ENCODE measurements at places on chromosomes 2 and 18. TPM values are rescaled to one million over a fixed set of nuclear protein-coding genes. Genes with fewer than 3 reads are reported as not detected.

DNA sequence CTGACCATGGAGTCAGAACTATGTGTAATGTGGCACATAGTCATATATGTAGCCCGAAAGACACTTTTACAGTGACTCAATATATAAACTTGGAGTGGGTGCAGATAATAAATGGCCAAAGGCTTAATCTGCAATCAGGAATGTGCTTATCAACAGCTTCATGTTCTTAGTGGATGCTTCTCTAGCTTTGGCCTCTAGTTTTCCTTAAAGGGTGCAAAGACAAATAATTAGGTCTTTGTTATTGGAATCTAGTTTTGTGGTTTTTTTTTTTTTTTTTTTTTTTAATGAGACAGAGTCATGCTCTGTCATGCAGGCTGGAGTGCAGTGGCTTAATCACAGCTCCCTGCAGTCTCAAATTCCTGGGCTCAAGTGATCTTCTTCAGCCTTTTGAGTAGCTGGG lies 625.6 kb downstream of the EPHA4 start:
- no peak overlapping the region for H3K4me3 ChIP-seq
- no peak for DNase-seq
- H3K4me1 ChIP-seq = no peaks in the 10 kb centered on the region

- no peak for DNase-seq
- no peaks in the 10 kb centered on the region for H3K4me1 ChIP-seq
- no peak overlapping the region for H3K27ac ChIP-seq
- no peak overlapping the region for H3K4me3 ChIP-seq
Observed at GRCh38 chr2:98334439-98335078, 11.7 kb upstream of the CNGA3 start.

DNA sequence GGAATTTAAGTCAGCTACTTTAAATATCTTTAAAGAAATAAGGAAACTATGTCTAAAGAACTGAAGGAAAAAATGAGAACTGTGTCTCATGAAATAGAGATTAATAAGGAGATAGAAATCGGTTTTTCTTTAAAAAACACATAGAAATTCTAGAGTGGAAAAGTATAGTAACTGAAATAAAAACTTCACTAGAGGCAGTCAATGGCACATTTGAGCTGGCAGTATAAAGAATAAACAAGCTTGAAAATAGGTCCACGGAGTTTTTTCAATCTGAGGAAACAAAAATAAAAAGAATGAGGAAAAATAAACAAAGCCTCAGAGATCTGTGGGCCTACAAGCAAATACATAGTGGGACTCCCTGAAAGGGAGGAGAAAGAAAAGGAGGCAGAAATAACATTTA lies 127.5 kb downstream of the TWIST2 start:
- H3K36me3 ChIP-seq = no peaks in the 10 kb centered on the region
- peaks cover 4% of the 10 kb centered on the region for H3K27me3 ChIP-seq
- no peaks in the 10 kb centered on the region for H3K4me1 ChIP-seq

GRCh38 chr2:1459727-1460126 lies 46.5 kb downstream of the TPO start:
- no peak overlapping the region for H3K4me3 ChIP-seq
- H3K4me1 ChIP-seq = no peaks in the 10 kb centered on the region
- DNase-seq = no peak
- H3K36me3 ChIP-seq = no peaks in the 10 kb centered on the region
- H3K27ac ChIP-seq = no peak overlapping the region

- DNase-seq = no peak
- no peaks in the 10 kb centered on the region for H3K36me3 ChIP-seq
- no peaks in the 10 kb centered on the region for H3K27me3 ChIP-seq
- H3K4me3 ChIP-seq = no peak overlapping the region
Observed at GRCh38 chr2:27803046-27803445, 31.5 kb downstream of the MRPL33 start.

GRCh38 chr2:95041060-95041823 lies 15.7 kb downstream of the MAL start:
- H3K27ac ChIP-seq = no peak overlapping the region
- H3K36me3 ChIP-seq = peaks cover 9% of the 10 kb centered on the region
- peaks cover 4% of the 10 kb centered on the region for H3K4me1 ChIP-seq
- H3K27me3 ChIP-seq = peaks cover 6% of the 10 kb centered on the region
- no peak overlapping the region for H3K4me3 ChIP-seq

GRCh38 chr2:176063958-176064357 lies 19.8 kb downstream of the EVX2 start:
- no peak overlapping the region for H3K27ac ChIP-seq
- peaks cover 36% of the 10 kb centered on the region for H3K27me3 ChIP-seq
- no peak for DNase-seq
- peaks cover 13% of the 10 kb centered on the region for H3K4me1 ChIP-seq
- H3K4me3 ChIP-seq = no peak overlapping the region

DNA sequence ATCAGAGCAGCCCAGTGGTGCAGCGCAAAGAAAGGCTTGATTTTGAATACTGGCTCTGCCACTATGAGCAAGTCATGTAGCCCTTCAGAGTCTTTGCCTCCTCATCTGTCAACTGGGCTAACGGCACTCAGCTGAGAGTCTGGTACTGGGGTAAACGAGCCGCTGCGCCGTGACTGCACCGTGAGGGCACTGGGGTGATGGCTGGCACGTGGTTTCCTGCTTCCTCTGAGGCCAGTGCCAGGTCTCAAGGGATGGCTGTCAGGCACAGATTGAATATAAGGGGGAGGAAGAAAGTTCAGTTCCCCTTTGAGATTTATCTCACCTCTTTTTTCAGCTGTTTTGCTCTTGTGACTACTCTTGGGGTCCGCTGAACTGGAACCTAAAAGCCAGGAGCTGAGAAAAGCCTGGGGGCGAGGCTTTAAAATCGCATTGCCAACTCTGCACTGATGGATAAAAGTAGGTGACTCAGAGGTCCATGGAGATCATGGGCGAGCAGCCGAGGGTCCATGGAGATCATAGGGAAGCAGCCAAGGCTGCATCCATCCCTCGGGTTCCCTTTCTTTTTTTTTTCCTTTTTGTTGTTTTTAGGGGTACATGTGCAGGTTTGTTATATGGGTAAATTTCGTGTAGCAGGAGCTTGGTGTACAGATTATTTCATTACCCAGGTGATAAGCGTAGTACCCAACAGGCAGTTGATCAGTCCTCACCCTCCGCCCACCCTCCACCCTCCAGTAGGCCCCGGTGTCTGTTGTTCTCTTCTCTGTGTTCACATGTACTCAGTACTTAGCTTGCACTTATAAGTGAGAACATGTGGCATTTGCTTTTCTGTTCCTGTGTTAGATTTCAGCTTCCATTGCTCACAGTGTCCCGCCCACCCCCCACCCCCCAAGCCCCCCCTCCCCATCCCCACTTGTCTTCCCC lies 114.3 kb downstream of the SPP2 start:
- H3K4me3 ChIP-seq = no peak overlapping the region
- H3K4me1 ChIP-seq = peaks cover 19% of the 10 kb centered on the region
- no peaks in the 10 kb centered on the region for H3K36me3 ChIP-seq
- DNase-seq = peak; percentile 36

DNA sequence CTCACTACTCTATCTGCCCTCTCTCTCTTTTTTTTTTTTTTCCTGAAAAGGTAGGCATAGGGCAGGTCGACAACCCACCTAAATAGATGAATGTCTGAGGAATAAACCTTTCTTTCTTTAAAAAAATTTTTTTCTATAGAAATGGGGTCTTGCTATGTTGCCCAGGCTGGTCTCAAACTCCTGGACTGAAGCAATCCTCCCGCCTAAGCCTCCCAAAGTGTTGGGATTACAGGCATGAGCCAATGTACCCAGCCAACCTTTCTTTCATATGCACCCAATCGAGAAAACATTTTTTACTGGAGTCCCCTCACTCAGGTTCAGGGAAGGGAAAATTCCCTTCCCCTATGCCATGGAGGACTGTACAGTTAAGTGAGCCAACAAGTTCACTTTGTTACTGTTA lies 31.0 kb downstream of the CFAP210 start:
- H3K4me1 ChIP-seq = no peaks in the 10 kb centered on the region
- no peak overlapping the region for H3K4me3 ChIP-seq
- no peak overlapping the region for H3K27ac ChIP-seq
- DNase-seq = no peak

DNA sequence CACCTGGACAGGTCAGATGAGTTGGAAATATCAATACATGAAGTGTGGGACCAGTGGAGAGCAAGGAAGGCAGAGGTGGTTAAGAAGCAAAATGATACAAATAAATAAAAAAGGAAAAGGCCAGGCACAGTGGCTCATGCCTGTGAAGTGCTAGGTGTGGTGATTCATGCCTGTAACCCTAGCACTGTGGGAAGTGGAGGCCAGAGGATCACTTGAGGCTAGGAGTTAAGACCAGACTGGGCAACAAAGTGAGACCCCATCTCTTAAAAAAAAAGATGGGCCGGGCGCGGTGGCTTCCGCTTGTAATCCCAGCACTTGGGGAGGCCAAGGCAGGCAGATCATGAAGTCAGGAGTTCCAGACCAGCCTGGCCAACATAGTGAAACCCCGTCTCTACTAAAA lies 2.9 kb downstream of the STON1 start:
- DNase-seq = no peak
- H3K4me1 ChIP-seq = peaks cover 14% of the 10 kb centered on the region
- H3K4me3 ChIP-seq = no peak overlapping the region
- H3K36me3 ChIP-seq = no peaks in the 10 kb centered on the region
- H3K27ac ChIP-seq = no peak overlapping the region

- H3K4me1 ChIP-seq = no peaks in the 10 kb centered on the region
- H3K36me3 ChIP-seq = no peaks in the 10 kb centered on the region
- H3K27me3 ChIP-seq = no peaks in the 10 kb centered on the region
- no peak overlapping the region for H3K4me3 ChIP-seq
- no peak for DNase-seq
Observed at GRCh38 chr18:7329016-7329415, 98.1 kb downstream of the LRRC30 start.

- no peak overlapping the region for H3K4me3 ChIP-seq
- H3K4me1 ChIP-seq = no peaks in the 10 kb centered on the region
- no peaks in the 10 kb centered on the region for H3K36me3 ChIP-seq
- H3K27ac ChIP-seq = no peak overlapping the region
- no peak for DNase-seq
- no peaks in the 10 kb centered on the region for H3K27me3 ChIP-seq
Observed at GRCh38 chr2:103669531-103669930, 907.7 kb downstream of the TMEM182 start.

DNA sequence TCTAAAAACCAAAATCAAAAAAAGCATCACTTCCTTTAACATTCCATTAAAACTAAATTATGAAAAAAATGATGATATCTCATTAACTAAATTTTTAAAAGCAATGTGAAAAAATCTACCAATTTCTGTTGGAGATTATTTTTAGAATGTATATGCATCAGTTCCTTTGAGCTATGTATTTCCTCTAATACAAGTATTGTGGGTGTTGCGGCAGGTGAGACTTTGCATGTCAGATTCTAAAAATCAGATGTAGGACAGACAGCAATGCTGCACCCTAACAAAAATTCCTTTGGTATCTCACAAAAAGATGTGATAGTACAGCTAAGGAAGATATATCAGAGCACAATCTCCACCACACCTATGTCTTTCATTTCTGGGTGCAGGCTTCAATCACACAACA lies 6.8 kb downstream of the MBD2 start:
- H3K4me1 ChIP-seq = peaks cover 19% of the 10 kb centered on the region
- H3K4me3 ChIP-seq = no peak overlapping the region
- no peak overlapping the region for H3K27ac ChIP-seq
- no peaks in the 10 kb centered on the region for H3K36me3 ChIP-seq
- DNase-seq = no peak

- no peak overlapping the region for H3K4me3 ChIP-seq
- DNase-seq = no peak
- no peak overlapping the region for H3K27ac ChIP-seq
- no peaks in the 10 kb centered on the region for H3K27me3 ChIP-seq
Observed at GRCh38 chr18:55324166-55324565, 263.8 kb downstream of the TCF4 start.

DNA sequence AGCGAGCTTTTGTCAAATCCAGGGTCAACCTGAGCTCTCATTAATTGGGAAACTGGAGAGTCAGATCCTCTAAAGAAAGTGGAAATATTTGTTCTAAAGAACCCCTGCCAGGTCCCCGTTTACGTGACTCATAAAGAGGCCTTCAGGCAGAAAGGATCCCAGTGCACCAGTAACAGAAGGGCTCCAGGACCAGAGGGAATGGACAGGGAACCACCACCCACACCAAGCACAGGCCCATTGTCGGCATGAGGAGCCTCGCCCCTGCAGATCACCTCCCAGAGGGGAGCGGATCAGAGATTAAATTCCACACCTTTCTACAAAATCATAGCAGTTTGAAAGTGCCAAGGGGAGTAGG lies 16.4 kb upstream of the C1QL2 start:
- no peak for DNase-seq
- no peaks in the 10 kb centered on the region for H3K4me1 ChIP-seq
- H3K27ac ChIP-seq = no peak overlapping the region
- no peak overlapping the region for H3K4me3 ChIP-seq

DNA sequence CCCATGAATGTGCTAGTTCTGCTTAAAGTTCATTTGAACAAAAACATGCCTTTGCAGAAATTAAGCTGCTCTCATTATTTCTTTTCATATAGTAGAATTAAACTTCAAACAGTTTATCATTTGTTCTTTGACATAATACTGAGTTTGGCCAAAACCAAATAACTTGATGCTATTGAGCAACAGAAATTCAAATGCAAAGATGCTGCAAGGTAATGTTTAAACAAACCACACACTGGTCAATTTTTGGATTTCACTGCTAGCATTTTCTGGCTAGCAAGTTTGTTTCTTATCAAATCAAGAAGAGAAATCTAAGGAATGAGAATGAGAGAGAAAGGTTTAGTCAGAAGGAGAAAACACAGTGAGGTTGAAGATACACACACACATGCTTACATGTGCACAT lies 80.0 kb downstream of the LYPD1 start:
- H3K36me3 ChIP-seq = no peaks in the 10 kb centered on the region
- H3K27ac ChIP-seq = no peak overlapping the region
- no peaks in the 10 kb centered on the region for H3K4me1 ChIP-seq
- no peak for DNase-seq

DNA sequence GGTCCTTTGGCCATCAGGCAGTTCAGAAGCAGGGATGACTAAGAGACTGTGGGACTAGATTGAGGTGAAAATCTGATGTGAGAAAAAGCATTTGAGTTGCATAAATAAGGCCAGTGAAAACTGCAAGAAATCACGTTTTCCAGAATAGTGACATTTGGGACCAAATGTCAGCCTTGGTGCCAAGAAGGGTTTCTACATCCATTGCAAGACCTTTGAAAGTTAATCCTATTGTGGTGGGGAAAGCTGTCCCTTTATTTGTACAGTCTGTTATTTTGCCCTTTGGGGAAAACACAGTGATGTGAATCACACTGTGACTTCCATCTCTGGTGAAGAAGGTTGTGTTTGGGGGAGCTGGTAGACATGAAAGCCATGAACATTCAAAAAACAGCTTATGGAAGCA lies 153.5 kb upstream of the SIX2 start:
- no peak overlapping the region for H3K4me3 ChIP-seq
- no peak overlapping the region for H3K27ac ChIP-seq
- DNase-seq = no peak
- H3K27me3 ChIP-seq = peaks cover 12% of the 10 kb centered on the region
- no peaks in the 10 kb centered on the region for H3K36me3 ChIP-seq

GRCh38 chr2:68769586-68770270 lies 35.1 kb downstream of the ARHGAP25 start:
- H3K36me3 ChIP-seq = no peaks in the 10 kb centered on the region
- no peak for DNase-seq
- peak overlapping the region; percentile 95 for H3K27ac ChIP-seq
- peaks cover 95% of the 10 kb centered on the region for H3K4me1 ChIP-seq

DES gene
- not detected for total RNA-seq

MALL gene
- total RNA-seq = not detected

ADAM23 gene
- total RNA-seq = 0.95 TPM

FRZB gene
- total RNA-seq = not detected

FSIP2 gene
- 0.70 TPM for total RNA-seq

ID2 gene
- 119 TPM for total RNA-seq

ZAP70 gene
- total RNA-seq = 468 TPM

KCTD18 gene
- 16.1 TPM for total RNA-seq

COBLL1 gene
- 1.9 TPM for total RNA-seq

KLHL41 gene
- not detected for total RNA-seq

FAM136A gene
- total RNA-seq = 28.8 TPM

All from T-cell (primary cell).